Stimulated activated CD4-positive, alpha-beta T cell treated with anti-CD3 and anti-CD28 coated beads, Interleukin-2, amount 100 ng/mL, for 24 hours (primary cell): ENCODE measurements at places on chromosomes 13 and 19.

DNA sequence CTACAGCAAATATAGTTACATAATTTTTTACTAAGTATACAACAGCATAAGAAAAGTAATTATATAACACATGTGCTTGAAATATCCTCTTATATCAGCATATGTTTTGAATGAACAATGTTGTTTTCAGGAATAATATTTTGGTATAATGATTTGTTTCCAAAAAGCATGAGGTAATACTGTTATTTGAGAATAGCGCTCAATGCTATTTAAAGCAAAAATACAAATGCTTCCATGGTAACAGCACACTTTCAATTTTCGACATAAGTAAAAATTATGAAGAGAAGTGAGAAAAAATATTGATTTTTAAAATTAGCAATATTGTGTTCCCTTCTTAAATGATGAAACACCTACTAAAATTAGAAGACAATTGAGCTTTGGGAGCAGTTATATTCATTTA lies 715.9 kb upstream of the ATXN8OS start:
- no peak for DNase-seq

DNA sequence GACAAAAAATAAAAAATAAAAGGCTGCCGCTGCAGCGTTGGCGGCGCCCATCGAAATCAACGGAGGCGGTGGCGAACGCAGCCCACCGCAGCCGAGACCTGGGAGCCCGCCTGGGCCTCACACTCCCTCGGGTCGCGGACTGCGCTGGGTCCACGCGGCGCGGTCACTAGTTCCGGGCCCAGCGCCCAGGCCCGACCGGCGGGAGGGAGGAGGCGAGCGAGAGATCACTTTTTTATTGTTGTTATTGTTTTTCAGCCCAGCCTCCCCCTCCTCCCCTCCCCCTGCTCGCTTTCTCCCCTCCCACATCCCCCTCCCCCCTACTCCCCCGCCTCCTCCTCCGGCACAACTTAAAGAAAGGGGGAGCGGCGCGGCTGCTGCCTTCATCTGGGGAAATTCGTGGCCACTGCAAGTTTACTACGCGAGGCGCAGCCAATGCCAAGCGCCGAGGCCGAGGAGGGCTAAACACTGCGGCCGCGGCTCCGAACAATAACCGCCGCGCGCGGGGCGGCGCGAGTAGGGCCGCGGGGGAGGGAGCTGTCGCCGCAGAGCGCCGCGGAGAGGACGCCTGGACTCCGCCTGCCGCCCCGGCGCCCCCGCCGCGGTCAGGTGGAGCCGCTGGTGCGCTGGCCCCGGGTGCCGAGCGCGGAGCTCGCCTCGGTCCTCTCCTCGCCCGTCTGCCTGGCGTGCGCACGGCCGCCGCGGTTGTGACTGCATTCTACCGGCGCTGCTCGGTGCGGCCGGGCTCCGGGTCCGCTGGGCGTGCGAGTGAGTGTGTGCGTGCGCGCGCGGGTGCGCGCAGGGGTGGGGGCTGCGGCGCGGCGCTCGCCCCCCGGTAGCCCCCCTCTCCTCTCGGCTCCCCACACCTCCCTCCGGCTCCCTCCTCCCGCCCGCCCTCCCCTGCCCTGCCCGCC lies 505 bp upstream of the ZIC2 start:
- DNase-seq: no peak

DNA sequence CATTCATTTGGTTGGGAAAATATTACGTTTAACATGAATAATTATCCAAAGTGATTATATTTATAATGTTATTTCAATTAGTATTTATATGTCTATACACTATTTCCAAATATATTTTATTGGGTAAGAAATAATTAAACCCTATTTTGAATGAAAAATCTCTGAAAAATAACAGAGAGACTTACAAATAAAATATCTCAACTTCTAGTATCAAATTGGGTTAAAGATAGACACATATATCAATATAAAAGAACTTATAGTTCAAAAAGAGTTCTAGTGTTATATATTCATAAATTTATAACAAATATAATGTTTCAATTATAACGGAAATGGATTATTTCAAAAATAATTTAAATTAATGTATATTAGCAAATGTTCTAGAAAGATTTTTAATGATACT lies 482.6 kb upstream of the PCDH20 start:
- no peak for DNase-seq

GRCh38 chr19:14943601-14944000 lies 2.3 kb downstream of the OR7C2 start:
- DNase-seq: no peak

DNA sequence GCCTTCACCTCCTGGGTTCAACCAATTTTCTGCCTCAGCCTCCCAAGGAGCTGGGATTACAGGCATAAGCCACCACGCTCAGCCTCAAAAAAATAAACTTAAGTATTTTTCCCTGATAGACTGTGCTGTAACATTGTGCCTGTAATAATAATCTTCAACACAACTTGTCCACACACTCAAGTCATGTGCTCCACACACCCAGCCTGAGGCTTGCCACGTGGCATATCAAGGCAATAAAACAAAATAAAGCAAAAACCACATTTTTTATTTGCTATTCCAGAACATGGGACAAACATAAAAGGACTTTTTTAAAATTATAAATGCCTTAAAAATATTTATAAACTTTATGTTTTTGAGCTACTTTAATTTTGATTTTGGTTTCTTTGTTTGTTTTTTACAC lies 115.8 kb downstream of the NALCN start:
- no peak for DNase-seq

DNA sequence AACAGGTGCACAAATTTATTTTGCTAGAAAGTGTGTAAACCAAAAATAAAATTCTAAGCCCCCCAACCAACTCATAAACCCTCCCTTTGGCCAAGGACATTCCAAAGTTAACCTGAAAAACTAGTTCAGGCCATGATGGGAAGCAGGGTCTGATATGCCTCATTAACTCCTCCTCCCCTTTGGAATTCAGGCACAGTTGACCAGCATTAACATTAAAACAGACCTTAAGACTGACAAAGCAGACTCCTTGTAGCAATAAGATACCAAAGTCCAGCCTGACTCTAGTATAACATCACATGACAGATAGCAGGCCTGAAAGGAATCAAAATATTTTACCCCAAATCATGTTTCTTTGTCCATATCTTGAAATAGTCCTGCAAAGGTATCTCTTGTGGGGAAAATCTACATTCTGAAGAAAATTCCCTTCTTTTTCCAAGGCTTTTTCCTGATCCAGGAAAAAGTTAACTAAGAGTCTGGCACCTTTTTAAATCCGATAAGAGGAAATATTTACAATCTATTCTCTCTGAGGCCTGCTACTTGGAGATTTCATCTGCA lies 19.7 kb downstream of the NEK5 start:
- DNase-seq: no peak
